HuH-7.5 (cell line): ENCODE measurements at places on chromosomes 6 and 20.

DNA sequence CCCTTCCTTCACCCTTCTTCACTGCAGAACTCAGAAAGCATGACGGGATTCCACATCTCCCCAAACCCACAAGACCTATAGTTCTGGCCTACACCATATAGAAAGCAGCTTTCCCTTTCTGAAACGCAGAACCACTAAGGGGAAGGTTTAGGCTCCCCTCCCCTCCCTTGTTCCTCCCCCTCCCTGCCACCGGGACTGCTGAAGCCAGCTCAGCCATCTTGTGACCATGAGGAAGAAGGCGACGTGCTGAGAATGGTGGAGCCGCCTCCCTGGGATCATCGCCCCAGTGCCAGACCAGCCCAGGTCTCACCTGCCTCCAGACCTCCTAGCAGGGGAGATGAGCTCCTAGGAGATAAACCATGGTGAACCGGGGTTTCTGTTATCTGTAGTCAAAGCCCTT, 19.6 kb downstream of the SERPINB6 start:
- no peak for DNase-seq

DNA sequence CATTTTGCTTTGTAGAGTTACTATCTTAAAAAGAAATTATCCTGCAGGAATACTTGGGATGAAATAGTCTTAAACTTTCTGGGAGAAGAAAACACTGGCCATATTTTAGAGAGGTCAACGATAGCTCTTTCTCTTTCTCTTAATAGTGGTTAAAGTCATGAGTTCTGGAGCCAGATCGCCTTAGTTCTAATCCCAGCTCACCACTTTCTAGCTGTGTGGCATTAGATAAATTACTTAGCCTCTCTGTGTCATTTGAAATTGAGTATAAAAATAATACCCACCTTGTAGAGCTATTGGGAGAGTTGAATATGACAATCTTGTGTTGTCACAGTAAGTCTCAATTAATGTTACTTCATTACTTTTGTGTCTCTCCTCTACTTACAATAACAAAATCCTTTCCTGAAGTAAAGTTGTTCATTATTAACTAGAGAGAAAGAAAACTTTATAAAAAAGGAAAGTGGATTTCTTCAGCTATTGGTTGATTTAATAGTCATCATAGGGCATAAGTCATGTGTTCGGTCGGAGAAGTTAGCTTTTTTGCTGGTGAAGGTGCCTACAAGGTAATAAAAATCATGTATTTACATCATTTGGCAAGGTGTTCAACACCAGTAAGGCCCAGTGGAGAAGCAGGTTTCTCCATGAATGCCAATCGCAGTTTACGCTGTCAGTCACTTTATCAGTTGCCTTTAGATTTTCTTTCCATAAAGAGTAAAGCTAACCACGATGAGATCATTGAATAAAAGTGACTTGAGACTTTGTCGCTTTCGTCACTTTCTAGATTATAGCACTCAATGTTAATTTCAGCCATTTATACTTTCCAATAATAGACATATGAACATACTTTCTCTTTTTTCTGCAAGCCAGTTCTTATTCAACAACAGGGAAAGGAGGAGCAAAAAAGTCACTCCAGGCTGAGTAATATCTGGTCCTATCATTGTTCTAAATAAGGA, 2.0 kb downstream of the NEDD9 start:
- no peak for DNase-seq

DNA sequence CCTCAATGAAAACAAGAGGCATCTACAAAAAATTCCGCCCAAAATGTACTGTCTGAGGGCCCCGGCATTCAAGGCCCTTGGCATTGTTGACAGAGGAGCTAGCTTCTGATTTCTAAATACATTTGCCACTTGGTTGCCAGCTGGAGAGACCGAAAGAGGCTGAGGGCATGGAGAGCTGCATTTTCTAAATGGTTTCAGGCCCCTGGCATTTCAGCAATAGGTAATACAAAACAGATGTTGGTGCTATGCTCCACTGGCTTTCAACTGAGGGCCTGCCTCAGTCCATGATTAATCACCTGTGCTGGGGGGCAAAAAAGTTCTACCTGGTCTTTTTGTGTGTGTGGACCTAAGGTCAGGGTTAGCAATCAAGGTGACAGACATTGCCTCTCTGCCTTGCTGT, 79.5 kb upstream of the ISM1 start:
- DNase-seq, result no peak

- no peak for DNase-seq
Measured at GRCh38 chr6:166559211-166559610, 27.3 kb downstream of the RAMACL start.

DNA sequence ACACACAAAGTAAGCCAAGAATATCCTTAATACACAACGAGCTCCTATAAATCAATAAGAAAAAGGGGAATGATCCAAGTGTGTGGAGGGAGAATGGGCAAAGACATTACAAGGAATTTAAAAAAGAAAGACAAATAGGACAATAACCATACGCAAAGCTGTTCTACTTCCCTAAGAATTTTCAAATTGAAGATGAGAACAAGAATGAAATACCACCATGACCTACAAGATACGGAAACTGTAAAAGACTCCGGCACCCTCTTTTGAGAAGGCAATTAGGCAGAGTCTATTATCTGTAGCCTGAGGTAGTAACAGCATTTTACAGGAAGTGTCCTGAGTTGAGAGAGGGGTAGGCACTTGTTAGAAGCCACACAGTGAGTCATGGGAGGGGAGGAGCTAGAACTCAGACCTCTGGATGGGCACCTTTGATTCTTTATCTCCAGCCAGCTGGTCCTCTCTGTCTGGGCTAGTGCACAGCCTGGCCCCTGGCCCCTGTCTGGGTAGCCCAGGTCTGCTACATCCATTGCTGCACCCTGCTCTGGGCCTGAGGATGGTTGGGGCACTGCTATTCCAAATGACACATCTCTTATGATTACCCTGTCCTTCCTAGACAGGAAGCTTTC, 15.3 kb downstream of the RSPO4 start:
- DNase-seq, result no peak

DNA sequence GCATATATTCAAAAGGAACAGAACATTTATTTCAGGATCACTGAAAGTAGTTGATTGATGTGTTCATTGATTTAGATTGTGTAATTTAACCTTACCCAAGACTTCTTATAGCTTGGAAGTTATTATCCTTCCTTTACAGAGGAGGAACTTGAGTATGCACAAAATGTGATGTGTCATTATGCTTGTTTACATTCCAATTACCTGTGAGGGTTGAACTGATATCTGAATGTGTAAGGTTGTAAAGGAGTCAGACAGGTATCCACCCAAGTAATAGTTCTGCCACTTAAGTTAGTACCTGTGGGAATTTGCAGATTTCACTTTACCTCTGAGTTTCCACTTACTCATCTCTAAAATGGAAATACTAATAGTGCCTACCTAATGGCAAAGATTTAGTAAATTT, 668.2 kb downstream of the DOK5 start:
- no peak for DNase-seq

GRCh38 chr6:125262016-125263013, 39.5 kb downstream of the HDDC2 start:
- DNase-seq, result no peak

GRCh38 chr6:27861861-27862260, 50.3 kb downstream of the OR2B2 start:
- no peak for DNase-seq

DNA sequence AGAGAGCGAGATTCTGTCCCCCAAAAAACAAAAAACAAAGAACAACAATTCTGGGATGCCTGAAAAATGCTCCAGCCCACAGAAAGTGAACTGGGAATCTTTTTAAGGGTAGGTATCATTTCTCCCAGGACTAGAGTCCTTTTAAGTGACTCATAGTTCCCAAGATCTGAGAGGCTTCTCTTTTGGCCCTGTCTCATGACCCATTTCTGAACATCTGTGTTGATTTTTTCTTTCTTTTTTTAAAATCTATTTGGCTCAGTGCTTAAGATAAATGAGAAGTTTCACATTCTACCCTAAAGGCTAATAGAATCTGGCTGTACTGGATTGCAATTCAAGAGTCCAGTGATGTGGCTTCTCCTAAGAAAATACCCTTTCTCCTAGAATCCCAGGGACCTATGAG, 217.6 kb upstream of the FOXQ1 start:
- DNase-seq, result no peak

GRCh38 chr20:21433329-21433890, 36.1 kb upstream of the NKX2-4 start:
- no peak for DNase-seq

DNA sequence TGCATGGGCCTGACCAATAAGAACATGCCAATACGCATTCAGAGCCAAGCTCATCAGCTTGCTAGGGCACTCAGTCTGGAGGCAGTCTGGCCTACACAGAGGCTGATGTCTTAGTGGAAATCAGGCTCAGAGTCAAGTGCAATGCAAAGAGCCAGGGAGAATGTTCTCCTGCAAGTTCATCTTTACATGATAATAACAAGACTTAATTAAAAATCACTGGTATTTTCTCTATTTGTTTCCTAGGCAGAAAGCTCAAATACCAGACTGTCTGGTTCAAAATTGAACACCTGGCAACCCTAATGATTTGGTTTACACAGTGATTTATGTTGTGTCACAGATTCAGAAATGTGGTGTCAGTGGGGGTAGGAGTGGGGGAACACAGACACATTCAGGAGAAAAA, 689.3 kb upstream of the FLRT3 start:
- DNase-seq, result no peak

- no peak for DNase-seq
Measured at GRCh38 chr20:2829376-2829775, 11.1 kb downstream of the PCED1A start.

DNA sequence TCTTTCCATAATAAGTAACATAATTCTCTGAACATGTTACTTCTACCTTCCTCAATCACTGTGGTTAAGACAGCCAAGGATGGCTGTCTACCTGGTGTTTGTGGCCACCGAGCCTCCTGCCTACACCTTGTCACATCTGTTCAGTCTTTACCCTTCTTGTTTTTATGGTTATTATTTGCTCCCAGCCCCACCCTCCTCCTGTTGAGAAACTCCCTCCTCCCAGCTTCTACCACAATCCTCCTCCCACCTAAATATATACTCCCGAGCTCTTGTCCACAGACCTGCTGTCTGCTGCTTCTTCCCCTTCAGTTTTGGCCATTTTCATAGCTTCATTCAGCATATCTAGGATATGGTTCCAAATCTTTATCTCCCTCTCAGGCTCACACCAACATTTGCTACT, 35.7 kb upstream of the GABRR1 start:
- DNase-seq, result no peak

DNA sequence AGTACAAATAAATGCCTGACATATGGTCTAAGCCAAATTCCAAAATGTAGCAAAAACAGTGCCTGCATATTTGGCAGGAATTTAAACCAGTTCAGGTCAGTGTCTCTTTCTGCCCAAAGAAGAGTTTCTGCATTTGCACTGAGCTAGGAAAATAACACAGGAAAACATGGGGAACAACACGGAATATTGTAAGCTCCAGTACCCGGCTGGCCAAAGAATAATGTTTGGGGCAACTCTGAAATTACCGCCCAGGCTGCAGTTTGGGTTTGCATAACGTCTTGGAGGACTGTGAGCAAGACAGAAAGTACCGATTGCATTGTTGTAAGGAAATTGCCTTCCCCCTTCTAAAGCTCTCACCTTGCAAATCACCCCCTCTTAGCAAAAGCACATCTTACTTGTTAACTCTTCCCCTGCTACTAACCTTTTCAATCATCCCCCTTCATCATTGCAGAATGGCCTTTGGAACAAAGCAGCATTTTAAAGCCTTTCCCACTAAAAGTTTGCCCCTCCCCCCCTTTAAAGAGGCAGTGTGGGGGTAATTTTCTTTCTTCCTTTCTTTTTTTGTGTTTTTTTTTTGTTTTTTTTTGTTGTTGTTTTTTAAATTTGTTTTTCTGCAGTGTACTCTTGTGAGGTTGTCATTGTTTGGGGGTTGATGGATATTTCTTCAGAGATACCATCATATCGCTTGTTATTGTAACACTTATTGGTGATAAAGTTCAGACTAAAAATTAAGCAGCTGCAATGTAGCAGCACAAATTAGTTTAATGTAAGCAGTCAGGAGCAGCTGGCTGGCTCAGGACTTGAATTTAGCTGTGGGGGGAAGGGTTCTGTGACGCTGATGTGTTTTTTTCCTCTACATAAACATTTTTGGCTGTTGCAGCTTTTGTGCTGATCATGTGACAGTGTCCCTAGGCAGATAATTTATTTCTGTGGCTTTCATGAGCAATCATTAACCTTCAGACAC, 100.0 kb upstream of the CITED2 start:
- no peak for DNase-seq

- DNase-seq, result no peak
Measured at GRCh38 chr6:11750682-11751081, 27.9 kb downstream of the ADTRP start.

- DNase-seq, result no peak
Measured at GRCh38 chr20:64151633-64152530, 12.4 kb upstream of the MYT1 start.
